ENCODE measurements at places on chromosomes 7 and 10.

- peak; percentile 43 for DNase-seq
Observed at GRCh38 chr7:87599336-87599735, 1.3 kb downstream of the ABCB1 start.

GRCh38 chr7:128389618-128390329, 20.0 kb downstream of the IMPDH1 start:
- DNase-seq: no peak

DNA sequence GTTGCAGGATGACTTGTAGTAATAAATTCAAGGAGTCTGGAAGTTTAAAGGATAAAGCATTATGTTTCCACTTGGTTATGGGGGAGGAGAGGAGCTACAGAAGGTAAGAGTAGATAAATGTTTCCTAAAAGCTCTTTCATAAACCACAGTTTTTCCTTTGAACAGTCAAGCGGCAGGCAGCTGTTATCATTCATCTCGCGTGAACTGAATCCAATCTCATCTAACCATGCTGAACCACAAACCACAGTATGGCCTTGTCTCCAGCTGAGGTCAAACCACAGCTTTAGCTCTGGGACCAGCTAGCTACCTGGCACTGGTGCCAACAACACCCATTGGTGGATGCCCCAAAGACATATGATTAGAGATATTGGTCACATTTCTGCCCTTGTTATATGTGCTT, 63.3 kb downstream of the NOC3L start:
- peak; percentile 16 for DNase-seq

DNA sequence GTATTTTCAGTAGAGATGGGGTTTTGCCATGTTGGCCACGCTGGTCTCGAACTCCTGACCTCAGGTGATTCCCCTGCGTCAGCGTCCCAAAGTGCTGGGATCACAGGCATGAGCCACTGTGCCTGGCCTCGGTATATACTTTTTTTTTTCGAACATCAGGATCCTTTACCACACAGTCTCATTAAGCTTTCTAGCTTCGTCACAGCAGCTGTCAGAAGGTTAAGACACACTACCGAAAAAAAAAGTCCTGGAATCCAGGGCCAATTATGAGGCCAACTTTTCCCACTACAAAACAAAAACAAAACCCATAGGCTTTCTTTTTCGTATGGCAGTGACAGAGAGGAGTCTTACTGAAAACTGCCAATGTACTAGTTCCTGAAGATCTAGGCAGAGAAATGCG, 30.7 kb downstream of the ZC3HC1 start:
- DNase-seq: no peak

- DNase-seq: no peak
Observed at GRCh38 chr10:126561294-126561920, 109.1 kb downstream of the C10orf90 start.

DNA sequence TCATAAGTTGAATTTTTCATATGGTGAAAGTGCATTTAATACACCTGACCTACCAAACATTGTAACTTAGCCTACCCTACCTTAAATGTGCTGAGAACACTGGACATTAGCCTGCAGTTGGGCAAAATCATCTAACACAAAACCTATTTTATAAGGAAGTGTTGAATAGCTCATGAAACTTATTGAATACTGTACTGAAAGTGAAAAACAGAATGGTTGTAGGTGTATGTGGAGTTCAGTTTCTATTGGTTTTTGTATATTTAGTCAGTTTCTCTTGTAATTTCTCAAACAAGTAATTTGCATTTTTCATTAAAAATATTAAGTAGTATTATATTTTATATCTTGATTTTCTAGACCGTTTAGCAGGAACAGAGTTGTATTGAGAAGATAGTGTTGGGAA, 15.3 kb downstream of the CCDC7 start:
- no peak for DNase-seq

DNA sequence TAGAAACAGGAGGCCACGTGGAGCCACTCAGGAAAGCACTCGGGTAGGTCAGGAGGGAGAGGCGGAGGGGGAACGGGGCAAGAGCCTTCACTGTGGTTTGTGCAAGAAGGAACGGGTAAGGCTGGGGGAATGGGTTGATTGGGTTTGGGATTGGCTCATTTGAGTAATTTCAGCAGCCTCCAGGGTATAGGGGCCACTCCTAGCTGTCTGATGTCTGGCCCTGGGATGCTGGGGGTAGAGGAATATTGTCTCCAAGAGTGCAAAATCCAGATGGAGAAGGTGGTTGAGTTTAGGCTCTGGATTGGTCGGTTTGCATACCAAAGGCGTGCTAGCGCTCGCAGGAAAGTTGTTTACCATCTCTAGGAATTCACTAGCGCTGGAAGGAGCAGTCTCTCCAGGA, 47.2 kb downstream of the MYL10 start:
- no peak for DNase-seq

GRCh38 chr7:2165610-2166594, 66.8 kb downstream of the MAD1L1 start:
- DNase-seq: no peak

DNA sequence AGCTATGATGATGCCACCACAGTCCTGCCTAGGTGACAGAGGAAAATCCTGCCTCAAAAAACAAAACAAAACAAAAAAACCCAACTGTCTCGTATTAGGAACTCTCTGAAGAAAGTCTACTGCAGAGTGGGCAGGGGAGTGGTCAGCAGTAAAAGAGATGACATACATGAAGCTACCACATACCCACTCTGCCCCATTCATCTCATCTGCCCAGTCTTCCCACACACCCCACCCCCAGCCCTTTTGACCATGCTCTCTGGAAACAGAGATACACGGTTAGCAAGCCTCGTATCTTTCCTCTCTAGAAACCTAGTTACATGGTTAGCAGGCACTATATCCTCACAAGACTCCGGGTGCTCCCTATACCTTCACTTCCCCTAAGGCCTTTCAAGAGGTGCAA, 8.3 kb downstream of the SLC37A3 start:
- DNase-seq: no peak

DNA sequence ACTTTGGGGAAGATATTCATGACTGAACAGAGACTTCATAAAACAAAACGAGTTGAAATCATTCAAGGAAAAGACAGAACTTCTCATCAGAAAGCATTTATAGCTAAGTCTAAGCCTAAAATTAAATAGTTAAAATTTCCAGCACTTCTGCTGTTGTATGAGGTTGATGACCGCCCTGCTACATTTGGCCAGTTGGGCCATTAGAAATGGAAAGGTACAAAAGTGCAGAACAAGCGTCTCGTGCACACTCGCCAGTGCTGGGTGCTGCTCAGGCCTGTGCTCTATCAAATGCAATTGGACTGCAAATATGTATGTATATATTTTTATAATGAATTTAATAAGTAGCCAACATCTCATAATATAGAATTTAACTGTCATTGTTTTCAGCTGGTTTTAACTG, 34.4 kb upstream of the RNF32 start:
- DNase-seq: no peak

DNA sequence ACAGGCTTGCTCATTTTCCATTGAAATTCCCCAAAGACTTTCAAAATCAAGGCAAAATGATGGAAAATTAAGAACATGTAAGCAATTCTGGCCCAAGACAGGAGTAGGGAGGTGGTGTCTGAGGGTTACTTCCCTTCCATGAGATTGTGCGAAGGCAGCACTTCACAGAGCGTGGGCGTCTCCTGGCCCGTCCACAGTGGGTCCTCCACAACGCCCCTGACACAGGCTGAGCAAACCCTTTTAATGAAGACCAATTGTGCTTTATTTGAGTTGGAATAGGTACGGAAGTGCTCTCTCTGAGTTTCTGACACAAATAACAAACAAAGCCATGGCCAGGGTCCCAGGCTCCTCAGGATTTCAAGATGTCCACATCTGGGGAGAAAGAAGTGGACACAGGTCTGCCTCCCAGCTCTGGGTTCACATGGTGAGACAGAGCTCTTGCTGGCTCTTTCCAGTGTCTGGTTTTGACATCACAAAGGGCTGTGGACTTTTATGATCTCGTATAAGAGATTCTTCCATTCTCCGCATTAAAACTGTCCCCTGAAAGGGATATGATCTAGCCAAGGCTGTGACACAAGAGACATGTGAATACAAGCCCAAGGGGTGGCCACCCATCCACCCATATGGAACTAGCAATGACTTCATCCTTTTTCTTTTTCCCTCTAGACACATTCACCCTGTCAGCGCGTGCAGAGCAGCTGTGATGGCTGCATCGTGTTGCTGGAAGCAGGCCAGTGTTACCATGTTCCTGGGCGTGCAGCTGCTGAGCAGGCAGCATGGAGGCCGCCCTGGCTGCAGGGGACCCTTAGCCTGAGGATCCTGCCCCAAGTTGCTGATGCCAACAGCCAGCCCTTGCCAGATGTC, 145.6 kb downstream of the ADAM12 start:
- no peak for DNase-seq

GRCh38 chr10:480498-480927, 209.0 kb downstream of the DIP2C start:
- DNase-seq: no peak

GRCh38 chr10:53013201-53013810, 240.7 kb upstream of the MBL2 start:
- DNase-seq: no peak

GRCh38 chr7:139953229-139953628, 109.5 kb downstream of the PARP12 start:
- no peak for DNase-seq

DNA sequence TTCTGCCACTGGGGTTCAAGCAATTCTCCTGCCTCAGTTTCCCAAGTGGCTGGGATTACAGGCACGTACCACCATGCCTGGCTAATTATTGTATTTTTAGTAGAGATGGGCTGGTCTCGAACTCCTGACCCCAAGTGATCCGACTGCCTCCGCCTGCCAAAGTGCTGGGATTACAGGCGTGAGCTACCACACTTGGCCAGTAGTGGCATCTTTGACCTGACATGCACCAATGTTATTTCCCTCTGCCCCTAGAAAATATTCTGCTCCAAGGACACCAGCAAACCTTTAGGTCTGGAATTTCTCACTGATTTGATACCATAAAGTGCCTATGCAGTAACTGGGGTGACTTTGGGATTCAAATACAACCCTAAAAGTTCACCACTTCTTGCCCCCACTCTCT, 179.4 kb downstream of the ARID5B start:
- DNase-seq: no peak

DNA sequence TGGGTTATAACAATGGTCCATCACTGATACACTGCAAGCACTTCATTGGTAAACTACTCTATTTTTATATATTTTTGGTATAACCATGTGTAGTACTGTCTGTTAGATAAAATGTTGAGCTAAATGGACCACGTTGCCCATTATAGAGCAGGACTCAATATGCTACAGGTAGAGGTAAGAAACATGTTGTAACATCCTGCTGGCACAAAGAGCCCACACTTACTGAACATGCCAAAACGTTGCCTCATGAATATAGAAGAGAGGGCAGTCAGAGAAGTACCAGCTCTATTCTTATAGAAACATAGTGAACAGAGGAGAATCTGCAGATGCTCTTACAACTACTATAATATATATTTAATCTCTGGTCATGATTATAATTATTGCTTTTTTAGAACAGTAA, 18.4 kb upstream of the MET start:
- no peak for DNase-seq

DNA sequence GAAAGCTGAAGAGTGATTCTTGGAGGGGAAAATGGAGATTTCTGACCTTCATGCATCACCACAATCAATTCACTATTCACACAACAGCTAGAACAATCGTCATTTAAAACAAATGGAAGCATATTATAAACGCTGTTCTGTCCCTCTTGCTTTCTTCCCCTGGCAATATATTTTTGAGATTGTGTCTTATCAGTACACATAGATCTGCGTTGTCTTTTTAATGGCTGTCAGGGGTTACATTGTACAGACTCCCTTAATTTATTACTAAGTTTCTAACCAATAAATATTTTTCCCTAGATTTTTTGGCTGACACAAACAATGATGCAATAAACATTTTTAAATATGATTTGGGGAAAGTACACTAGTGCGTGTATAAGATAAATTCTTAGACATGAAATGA, 1115.7 kb upstream of the C7orf33 start:
- DNase-seq: no peak

- DNase-seq: no peak
Observed at GRCh38 chr10:96992721-96993120, 160.6 kb downstream of the LCOR start.

DNA sequence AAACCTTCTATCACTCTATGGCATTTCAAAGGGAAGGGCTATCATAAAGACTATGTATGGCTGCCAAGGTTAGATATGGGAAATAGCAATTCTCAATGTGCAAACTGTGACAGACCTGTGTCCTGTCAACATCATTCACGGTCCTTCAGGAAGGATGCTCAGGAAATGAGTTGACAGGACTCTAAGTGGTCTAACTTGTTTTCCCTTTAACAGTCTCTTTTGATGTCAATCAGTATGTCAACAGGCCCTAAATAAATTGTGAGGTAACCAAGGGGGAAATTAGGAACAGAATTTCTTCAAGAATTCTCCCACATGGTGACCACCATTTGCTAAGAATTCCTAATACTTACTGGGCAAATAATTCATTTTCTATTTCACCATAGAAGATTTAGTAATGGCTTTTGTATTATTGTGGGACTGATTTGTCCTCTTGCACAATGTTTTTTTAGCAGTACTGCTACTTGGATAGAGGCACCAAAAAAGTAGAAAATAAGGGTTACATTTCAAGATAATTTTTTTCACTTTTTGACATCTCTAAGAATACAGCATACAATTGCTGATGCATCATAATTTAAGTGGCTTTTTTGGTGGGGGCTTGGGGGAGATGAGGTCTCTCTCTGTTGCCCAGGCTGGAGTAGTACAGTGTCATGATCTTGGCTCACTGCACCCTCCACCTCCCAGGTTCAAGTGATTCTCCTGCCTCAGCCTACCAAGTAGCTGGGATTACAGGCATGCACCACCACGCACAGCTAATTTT, 275.8 kb downstream of the CACNA2D1 start:
- DNase-seq: no peak

GRCh38 chr10:5291501-5292195, 73.1 kb upstream of the UCN3 start:
- DNase-seq: no peak

DNA sequence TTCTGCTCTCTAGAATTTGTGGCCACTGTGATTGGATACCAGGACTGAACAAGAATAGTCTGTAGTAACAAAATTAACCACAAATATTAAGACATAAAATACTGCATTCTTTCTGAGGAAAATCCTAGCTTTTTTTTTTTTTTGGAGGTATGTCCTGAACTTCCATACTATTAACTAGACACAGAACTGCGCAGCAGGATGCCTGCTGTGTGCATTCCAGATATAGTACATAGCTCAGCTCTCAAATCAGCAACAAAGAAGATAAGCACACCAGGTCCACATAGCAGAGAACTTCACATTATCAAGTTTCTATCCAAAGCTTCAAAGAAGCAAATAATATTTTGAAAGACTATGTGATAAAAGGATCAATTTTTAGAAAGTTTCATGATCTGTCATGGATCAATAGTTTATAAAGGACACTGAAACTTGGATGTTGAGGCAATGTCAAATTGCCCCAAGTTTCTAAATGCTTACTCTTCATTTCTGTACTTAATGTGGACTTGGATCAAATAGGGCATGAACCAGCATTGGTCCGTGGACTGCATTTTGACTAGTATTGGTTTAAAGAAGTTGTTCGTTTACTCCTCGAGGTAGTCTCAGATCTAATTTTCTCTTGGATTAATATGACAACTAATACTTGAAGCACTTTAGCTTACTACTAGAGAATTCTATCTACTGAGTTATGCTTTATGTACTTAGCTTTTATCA, 15.4 kb downstream of the NAMPT start:
- no peak for DNase-seq

GRCh38 chr10:48406204-48406603, 99.7 kb downstream of the MAPK8 start:
- no peak for DNase-seq
